CD8-positive, alpha-beta T cell (primary cell): ENCODE measurements at places on chromosomes 11 and 22.

DNA sequence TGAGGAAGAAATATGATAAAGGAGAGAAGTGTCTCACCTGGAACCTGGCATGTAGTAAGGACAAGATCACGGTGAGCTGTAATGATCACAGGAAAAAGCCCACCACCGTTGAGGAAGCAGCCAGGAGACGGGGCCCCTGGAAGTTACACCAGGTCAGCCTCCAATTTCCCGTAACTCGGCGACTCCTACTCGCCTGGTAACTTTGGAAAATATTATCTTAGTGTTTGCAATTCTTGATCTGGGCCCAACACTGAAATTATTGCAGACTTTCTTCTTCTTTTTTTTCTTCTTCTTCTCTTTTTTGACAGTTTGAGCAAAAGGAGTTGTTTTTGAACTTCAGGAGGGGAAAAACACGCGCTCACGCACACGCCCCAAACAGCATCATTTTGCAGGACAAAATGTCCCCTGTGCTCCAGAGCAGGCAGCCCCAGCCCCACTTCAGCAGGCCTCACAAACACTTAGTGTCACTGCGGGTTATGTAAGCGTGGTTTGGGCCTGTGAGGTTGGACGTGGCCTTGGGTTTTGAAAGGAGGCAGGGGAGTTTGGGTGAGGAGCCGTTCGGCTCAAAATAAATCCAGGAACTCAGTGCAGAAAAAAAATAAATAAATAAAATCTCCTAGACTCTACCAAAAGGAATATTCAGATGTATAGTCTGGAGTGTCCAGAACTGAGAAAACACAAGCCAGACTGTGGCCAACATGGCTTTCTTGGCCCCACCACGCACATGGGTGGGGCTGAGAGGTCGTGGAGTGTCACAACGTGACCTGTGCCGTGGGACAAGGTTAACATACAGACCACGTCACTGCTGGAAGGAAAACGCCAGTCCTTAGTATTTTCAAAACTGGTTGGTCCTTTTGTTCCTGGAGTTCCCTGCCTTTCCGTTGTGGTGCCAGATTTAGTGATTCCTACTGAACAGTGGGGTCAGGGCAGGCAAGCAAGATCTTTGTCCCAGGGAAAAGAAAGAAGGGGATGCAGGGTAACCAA, 26.3 kb upstream of the MN1 start:
- DNase-seq = no peak

GRCh38 chr22:48265000-48265625, 1502.7 kb downstream of the TBC1D22A start:
- no peak for DNase-seq

DNA sequence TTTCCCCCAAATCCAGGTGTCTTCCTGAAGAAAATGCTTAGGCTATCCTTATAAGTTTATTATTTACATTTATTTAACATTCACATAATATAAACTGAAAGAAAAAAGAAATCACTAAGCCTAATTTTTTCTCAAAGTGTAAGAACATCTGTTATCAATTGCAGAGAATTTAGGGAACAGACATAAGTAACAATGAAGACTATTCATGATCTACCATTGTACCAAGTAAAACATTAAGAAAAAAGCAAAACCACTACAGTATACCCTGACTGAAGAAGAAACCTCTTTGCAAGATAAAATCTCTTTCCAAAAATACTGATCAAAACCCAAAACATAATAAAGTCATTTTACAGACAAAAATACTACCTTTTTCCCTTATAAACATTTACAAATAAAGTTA, 60.5 kb downstream of the NUP98 start:
- DNase-seq = no peak

GRCh38 chr11:86592659-86593451, 79.6 kb downstream of the ME3 start:
- DNase-seq = peak; percentile 39

DNA sequence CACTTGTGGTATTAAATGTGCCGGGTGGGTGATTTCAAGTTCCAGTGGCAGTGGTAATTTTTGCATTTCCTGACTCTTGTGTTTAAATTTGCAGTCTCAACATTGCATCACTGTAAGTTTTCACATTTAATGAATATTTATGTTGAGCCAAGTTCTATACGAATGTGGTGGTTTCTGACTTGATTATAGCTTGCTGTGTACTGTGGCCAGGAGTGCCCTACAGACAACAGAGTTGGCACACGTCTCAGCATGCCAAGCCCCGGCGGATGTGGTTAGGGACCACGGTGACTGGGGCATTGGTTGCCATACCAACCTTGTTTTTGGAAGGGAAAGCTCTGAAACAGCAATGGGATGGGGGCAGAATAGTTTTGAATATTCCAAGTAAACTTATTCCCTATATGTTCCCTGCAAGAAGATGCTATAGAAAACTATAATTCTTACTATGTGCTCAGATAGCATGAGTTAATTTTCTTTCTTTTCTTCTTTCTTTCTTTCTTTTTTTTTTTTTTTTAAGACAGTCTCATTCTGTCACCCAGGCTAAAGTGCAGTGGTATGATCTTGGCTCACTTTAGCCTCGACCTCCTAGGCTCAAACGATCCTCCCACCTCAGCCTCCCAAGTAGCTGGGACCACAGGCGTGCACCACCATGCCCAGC, 16.0 kb downstream of the ZNRF3 start:
- peak; percentile 60 for DNase-seq

DNA sequence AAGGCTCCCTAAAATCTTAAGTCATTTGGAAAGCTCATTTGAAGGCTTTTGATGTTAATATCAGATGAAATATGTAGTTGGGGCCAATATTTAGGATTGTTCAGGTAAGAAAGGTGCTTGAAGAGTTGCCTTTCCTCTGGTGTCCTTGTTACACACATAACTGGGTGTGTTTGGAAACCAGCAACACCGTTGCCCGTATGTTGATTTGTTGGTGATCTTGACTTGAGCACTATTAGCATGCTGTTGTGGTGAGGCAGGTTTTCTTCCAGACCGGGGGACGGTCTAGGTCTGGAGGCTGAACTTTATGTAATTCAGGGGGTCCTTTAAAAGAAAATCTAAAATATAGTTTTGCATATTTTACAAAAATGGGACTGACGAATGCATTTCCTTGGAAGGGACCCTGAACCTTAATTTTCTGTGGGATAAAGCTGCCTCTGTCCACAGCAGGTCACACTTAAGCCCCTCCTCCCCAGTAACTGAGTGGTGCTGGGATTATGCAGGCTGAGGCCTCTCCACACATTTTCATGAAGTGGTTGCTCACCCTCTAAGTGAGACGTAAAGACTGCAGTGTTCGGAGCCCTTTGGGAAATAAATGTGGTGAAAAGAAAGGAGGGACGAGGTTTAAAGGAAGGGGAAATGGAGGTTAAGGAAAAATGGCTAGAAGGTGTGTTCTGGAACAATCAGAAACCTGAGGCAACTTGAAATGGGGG, 1.8 kb downstream of the YWHAH start:
- no peak for DNase-seq

GRCh38 chr11:42161886-42162285, 702.4 kb upstream of the LRRC4C start:
- no peak for DNase-seq

DNA sequence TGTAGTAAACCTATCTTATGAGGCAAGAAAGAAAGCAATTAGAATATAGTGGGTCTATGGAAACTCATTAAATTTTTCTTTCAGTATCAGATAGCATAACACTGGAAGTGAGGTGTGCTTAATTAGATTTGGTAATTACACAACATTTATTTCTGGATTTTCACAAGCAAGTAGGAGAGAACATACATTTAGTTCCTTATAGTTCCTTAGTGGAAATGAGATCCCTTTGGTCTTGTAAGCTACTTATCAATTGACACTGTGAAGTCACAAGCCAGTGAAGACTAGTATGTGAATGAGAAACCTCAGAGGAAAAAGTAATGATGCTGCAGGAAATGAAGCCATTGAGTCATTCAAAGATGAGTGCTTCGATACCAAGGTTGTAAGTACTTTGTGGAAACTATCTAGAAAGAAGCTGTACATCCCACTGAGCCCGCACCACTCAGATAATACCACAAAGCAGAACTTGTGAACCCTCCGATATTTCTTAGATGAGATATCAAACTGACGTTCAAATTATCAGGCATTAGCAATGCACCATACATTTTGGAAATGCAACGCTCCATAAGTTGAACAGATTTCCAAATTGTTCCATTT, 53.5 kb downstream of the ENTHD1 start:
- peak; percentile 20 for DNase-seq
